Activated T-cell treated with anti-CD3 and anti-CD28 coated beads for 24 hours (primary cell): ENCODE measurements at places on chromosomes 6 and 20.

GRCh38 chr20:4709261-4710105 lies 12.2 kb upstream of the PRND start:
- no peak for DNase-seq

GRCh38 chr20:52190437-52191131 lies 995 bp downstream of the ZFP64 start:
- peak; percentile 7 for DNase-seq

DNA sequence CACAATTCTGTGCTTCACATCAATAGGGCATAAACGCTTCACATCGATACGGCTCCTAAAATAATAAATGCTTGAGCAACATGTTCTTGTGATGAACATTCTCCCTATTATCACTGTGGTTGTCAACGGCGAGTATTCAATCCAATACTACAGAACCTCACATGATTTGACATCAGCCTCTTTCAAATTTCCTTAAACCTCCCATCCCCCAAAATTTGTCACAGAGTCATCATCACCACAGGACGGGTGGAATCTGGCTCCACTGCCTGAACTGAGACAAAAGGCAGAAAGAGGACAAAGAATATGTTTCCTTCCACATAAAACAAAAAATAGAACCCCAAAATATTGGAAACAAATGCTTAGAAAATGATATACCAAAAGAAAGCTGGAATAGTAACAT lies 7.3 kb downstream of the THEMIS start:
- DNase-seq = peak; percentile 35

DNA sequence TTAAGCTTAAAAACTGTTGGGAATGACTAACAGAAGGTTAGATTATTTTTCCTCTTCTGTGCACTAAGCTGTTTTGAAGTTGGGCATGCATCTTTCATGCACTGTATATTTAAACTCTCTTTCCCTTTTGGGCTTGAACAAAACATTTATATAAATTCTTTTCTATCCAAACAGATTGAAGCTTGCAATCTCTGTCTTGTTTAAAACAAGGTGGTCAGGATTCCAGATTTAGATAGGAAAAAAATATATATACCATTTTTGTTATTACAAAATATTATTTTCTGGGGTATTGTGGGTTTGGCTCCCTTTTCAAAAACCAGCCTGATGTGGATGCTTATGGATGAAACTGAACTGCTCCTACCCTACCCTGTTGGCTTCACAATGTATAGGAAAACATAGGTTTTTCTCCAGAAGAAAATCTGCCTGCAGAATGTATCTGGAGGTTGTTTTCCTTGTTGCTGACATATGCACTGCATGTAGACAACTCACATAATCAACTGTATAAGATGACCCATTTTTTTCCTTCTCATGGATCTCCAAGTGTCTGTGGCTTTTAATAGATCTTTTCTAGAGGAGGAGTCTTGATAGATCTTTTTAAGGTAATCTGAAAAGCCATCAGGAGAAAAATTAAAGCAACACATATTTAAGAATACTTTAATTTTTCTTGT lies 146.3 kb downstream of the PRL start:
- DNase-seq = no peak

GRCh38 chr6:131065824-131066171 lies 2.8 kb upstream of the EPB41L2 start:
- no peak for DNase-seq

DNA sequence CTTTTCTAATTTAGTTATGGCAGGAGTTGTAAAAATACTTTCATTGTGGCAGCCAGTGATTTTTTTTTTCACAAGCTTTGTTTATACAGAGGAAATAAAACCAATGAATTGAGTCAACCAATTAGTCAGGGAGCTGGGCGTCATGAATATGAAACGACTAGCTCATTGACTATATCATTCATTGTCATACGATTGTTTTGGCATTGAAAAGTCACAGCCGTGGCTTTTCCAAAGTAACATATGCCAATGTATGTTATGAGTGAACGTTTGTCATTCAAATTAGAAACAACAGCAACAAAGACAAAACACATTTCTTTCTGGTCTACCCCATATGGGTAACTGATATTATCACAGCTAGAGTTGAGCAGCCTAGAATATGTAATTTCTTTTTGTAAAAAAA lies 810.6 kb downstream of the EPHA7 start:
- DNase-seq = no peak

- no peak for DNase-seq
Measured at GRCh38 chr20:54272901-54273488, 65.1 kb downstream of the PFDN4 start.

- no peak for DNase-seq
Measured at GRCh38 chr6:43945768-43946080, 175.7 kb downstream of the VEGFA start.

DNA sequence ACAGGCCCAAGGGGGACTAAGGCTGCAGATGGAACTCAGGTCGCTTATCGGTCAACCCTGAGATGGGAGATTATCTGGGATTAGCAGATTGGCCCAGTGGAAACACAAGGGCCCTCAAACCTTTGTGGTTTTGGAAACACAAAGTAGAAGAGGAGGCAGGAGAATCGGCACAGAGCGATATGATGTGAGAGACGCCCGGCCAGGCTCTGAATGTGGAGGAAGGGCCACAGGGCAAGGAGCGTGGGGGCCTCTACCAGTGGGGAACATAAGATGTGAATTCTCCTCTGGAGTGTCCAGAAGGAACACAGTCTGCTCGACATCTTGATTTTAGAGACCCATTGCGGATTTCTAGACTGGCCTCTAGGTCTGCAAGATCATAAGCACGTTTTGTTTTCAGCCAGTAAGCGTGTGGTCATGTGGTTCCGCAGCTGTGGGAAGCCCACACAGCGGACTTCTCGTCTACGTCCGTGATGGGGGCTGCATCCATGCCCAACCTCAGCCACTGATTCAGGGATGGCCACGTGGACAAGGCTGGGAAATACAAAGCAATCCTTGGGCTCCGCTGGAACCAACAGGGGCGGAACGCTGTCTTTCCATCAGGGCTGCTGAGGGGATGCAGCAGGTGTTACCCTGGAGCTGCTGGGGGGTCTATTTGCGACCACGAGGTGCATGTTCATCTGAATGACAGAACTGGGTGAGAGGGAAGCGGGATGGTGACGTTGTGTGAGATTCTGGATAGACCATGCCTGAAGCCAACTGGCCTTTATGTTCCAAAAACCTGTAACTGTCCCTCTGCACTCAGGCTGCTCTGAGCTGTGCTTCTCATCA lies 127.6 kb upstream of the PMEPA1 start:
- no peak for DNase-seq

DNA sequence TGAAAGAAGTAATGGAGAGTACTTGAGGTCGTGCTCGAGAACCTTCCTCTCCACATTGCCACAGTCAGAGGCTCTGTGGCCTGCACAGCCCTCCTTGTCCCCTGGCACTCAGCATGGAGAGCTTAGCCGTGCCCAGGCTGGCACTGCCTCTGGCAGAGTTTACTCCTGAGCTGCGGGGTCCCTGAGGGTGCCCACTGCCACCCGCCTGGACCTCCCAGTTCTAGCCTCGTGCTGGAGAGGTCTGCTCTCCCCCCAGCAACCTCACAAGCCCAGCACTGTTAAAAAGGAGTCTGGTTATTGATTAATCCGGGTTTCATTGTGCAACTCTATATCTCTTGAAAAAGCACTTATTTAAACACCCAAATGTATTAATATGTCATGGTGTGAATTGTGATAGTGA lies 226.8 kb downstream of the TMEM242 start:
- no peak for DNase-seq

DNA sequence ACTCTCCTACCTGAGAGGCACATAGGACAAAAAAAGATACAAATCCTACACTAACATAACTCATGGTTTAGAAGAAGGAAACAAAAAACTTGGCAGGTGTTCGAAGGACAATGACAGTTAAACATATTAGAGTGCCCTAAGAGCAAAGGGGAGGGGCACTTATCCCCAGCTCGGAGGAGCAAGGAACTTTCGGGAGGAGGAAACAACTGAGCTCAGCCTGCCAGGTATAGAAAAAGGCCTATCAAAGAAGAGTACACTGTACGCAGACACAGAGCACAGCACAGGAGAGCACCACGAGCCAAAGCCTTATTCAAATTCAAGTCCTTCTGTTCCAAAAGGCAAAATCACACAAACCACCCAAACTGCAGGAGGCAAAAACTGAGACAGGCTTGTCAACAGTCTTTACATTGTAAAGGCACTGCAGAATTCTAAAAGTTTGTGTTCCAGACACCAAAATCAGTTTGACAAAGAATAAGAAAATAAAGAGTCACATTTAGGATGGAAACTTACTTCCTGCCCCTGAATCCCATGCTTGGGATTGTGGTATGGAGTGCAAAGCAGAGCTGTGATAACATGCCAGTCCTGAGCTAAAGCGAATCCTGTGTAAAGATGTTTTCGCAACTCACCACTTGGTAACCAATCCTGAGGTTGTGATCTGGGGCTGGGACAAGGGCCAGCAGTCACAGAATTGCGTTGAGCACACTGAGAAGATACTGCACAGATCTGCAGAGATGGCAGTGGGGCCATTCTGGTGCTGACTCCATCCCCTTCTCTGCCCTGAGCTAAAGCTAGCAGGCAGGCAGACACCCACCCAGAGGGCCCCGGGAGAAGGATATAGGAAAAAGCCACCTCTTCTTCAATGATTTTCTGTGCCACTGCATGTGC lies 108.6 kb downstream of the CHD6 start:
- no peak for DNase-seq
